AG04449 (cell line): ENCODE measurements at places on chromosomes 2 and 18.

DNA sequence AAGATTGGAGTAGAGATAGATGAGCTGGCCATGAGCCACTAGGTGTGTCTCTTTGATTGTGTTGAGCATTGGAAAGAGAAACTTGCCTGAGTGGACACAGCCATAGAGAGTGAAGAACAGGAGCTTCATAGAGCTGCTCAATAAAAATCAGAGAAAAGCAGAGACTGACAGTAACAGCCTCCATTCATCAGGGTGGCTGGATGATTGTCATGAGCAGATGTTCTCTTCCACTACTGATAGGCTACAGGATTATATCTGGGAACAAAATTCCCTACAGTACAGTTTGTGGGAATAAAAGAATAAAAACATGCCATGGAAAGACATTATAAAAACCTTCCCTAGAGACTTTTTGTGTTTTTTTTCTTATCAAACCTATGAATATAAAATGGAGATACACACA is 404.8 kb upstream of the ACVR2A start:
- no peak for DNase-seq

- DNase-seq = no peak
These were observed 7.3 kb downstream of the COQ10B start for GRCh38 chr2:197460649-197461048.

- peak; percentile 37 for DNase-seq
These were observed 88.1 kb downstream of the EPB41L3 start for GRCh38 chr18:5455674-5456073.

- DNase-seq = no peak
These were observed 74.0 kb downstream of the NAB1 start for GRCh38 chr2:190722835-190723234.

- no peak for DNase-seq
These were observed at the start of gene CCDC141 for GRCh38 chr2:179049546-179050311. Gene CCDC141, minus strand, starts transcription at chr2:179050137. Its CDS starts 196 bp downstream, at chr2:179049941.

DNA sequence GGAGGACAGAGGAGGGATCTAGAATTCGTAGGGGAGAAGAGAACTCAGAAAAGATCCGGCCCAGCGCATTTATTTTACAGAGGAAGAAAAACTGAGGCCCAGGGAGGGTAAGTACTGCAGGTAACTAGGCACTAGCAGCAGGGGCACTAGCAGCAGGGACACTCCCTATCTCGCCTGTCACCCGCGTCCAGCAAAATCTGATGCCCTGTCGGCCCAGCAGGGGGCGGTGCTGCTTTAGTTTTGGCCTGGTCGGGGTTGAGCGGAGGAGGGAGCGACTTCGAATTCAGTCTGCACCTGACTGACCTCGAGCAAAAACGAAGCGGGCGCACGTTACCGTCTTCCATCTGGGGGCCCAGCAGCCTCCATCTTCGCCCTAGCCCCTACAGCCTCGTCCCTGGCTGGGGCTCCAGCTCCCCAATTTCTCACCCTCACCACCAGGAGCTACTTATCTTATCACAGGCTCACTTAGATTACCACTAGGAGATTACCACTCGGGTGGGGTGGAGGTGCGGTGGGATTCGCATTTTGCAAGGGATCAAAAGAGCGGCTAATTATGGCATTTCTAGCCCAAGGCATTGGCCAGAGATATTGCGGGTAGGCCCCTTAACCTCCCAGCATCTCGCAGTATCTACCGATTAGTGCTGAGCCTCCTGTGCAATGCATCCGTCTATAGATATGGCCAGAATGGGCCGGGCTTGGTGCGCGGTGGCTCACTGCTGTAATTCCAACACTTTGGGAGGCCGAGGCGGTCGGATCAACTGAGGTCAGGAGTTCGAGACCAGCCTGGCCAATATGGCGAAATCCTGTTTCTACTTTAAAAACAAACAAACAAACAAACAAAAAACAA is 17.8 kb upstream of the CD8A start:
- DNase-seq = peak; percentile 5

GRCh38 chr2:235106874-235107639 is 155.2 kb downstream of the SH3BP4 start:
- no peak for DNase-seq

- DNase-seq = no peak
These were observed 15.1 kb upstream of the RHOB start for GRCh38 chr2:20431772-20432171.

- no peak for DNase-seq
These were observed 5.1 kb downstream of the POLR1B start for GRCh38 chr2:112547333-112547732.
